M059J (cell line): ENCODE measurements at places on chromosomes 3 and 15. TPM values are rescaled to one million over a fixed set of nuclear protein-coding genes. Genes with fewer than 3 reads are reported as not detected.
A peak's percentile ranks its signal among the peaks of the same experiment; 100 is the strongest.

DNA sequence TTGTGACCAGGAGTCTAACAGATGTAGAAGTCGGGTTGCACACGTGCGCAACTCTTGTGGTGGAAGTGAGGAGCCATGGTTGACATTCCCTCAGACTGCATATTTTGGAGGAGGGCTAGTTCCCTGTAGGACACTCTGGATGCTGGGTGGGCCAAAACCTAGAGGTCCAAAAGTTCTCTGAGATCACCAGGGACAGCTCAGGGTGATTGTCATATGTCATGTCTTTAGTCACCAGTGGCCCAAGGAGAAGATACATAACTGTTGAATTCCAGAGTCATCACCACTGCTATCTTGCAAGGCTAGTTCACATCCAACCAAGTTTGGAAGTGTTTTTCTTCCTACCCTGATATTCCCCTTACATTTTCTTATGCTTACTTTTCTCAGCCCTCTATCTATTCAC lies 95.2 kb upstream of the C3orf80 start:
- DNase-seq = no peak

- peak; percentile 63 for DNase-seq
Measured at GRCh38 chr15:57861034-57861638, 154.6 kb downstream of the POLR2M start.

DNA sequence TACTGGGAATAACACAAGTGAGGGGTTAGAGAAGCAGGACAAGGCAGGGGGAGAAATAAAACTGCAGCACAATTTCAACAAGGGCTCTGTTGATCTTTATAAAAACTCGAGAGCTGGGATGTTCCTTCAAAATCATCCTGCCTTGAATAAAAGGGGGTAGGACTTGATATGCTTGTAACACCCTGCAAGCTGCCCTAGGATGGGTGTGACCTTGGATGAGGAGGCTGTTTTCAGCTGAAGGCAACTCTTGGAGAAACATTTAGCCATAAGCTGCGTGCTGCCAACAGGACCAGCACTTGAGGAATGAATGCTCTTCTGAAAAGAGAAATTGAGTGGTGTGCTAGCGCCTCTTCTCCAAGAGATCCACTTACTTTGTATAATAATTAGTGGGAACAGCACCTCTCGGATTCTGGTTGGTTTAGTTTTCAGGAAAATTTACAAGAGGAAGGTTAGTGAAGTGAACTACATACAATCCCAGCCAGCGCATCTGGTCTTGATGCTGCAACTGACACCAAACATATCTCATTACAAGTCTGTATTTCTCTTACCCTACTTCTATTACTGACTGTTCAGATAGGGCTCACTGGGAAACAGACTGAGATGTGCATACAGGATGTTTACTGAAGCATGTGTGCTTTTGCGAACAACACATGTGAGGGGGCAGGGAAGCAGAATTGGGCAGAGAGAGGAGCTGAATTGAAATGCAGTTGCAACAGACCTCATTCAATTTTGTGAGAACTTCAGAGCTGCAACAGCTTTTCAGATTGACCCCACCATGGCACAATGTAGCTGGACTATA lies 643.0 kb upstream of the GOLIM4 start:
- DNase-seq = no peak

DNA sequence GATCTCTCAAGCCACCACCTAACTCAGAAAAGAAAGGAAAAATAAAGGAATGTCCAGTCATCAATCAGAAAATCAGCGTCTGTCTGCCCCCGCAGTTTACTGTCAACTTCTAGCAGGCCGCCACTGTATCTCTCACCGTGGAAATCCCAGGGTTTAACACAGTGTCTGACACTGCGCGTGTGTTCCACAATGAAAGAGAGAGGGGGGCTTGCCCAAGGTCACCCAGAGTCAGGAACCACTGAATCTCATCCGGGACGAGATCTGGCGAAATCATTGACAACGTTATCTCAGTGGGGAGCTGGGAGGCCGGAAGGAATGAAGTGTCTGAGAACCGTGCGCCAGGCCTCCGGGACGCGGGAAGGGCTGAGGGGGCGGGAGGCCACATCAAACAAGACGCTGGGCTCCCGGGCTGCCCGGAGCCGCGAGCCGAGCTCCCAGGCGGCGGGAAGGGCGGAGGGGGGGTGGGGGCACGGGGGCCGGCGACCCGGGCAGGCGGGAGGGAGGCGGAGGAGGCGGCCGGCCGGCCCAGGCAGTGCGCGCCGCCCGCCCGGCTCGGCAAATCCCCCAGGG lies 2.2 kb upstream of the HES1 start:
- peak; percentile 63 for DNase-seq

DNA sequence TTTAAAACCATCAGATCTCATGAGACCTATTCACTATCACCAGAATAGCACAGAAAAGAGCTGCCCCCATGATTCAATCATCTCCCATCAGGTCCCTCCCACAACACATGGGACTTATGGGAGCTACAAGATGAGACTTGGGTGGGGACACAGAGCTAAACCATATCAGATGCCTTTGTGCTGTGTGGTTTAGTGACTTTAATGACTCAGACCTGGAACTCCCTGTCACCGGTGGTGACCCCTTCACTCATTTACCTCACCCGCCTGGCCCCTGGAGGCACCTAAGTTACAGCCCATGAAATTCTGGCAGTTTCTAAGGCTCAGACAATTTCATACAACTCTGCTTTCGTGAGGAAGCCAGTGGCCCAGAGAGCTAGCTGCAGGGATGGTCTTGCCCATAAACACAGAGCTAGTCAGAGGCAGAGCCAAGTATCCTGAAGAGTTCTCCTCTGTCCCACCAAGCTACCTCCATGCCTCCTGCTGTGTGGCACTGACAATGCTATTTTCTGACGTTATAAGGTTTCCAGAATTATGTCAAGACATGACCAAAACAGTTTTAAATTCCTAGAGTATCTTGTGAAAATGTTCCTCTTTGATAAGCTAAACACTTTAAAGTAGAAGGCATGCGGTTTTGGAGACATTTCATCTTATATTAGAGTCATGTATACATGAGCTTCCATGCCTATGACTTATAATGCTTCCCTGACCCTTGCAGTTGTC lies 231.1 kb upstream of the IL12A start:
- peak; percentile 49 for DNase-seq

DNA sequence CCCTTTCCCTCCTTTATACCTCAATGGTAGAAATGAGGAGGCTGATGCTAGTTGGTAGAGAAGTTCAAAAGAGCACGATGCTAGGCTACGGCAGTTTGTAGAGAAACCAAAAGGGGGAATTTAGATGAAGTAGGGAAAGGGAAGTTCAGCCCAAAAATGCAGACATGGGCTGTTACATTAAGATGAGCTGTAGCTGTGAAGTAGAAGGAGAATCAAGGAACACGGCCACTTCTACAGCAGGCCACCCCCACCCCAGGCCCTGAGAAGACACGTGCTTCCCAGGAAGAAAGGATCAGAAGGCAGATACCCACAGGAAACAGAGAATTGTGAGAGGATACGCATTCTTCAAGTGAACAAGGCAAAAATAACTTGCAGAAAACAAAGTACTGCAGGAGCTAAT lies 2.1 kb upstream of the PARP14 start:
- DNase-seq = no peak

GRCh38 chr15:60758961-60759729 lies 280.2 kb upstream of the ICE2 start:
- peak; percentile 27 for DNase-seq

DLEC1 gene
- total RNA-seq = 0.02 TPM in 1 of 2 replicates, not detected in the other

LRRC2 gene
- total RNA-seq = 0.17 and 1.1 TPM in 2 replicates

LDHAL6B gene
- total RNA-seq = not detected in 2 replicates

PLSCR5 gene
- total RNA-seq = not detected in 2 replicates

GOLGA8K gene
- not detected in 2 replicates for total RNA-seq
